T follicular helper cell (primary cell): ENCODE measurements at places on chromosomes 1 and 21.

DNA sequence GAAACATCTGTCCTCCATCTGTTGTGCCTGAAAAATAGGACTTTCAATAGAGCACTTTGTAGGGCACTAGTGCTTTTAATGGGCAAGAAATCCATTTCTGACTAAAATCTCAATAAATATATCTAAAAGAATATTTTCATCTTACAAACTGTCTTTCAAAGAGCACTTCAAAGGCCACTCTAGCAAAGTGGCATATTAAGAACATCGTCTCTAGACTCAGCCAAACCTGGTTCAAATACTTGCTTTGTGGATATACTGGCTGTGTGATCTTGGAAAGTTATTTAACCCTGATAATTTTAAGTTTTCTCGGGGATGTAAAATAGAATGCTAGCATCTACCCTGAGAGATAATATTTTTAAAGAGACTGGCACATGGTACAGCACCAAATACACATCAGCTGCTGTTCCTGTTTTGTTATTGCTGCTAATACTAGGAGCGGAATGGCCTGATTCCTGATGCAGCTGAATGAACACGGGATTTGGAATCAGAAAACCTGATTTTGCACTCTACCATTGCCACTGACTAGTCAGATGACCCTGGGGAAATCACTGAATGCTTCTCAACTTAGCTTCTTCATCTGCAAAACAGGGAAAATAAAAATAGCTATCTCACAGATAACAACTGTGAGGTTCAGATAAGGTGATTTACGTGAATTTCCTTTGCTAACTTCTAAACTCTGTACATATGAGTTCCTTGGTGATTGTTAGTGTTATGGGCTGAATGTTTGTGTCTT, 25.2 kb upstream of the LRRC8C start:
- DNase-seq = no peak

GRCh38 chr1:238404481-238404880, 513.8 kb upstream of the ZP4 start:
- no peak for DNase-seq

GRCh38 chr1:15627343-15627988, 10.2 kb downstream of the DDI2 start:
- DNase-seq = no peak

DNA sequence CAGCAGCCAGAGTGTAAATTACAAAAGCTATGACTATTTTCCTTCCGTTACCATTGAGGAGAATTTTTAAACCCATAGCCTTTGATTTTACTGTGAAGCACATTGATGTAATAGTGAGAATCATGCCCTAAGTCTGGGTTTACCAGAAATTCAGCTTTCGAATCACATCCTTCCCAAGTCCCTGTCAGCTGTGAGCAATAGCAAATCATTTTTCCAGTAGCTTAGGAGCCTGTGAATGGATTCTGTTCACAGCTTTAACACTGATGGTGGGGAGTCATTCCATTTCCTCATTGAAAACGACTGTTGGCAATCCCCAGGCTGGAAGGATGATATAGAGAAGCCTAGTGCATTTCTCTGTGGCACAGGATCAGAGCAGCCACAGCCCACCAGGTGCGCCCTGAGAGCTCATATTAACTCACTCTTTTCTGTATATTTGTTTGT, 82.2 kb upstream of the C1orf105 start:
- no peak for DNase-seq

GRCh38 chr1:161930064-161930463, 93.6 kb downstream of the OLFML2B start:
- no peak for DNase-seq

DNA sequence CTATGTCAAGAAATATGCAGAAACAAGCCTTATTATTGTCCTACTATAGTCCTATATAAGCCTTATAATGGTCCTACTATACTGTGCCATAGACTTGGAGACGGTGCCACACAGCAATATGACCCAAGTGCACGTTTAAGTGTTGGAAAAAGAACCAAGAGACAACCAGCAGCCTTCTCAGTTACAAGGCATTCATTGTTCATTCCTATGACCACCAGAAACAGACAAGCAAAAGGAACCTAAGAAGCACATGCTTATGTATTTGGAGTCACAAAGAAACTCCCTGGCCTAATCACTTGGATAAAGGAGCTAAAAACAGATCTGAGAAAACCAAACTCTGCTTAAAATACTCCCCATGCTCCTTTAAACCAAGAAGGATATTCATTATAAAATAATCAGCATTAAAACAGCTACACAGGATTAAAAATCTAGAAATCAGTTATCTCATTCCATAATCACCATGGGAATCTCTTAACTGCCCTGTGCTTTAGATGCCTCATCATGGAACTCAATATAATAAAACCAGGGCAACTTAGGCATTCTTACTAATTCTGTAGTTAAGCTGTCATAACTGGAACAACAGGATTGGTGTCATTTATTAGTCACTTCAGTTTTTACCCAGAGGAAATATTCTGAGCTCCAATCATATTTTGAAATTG, 7.0 kb downstream of the COLGALT2 start:
- no peak for DNase-seq

DNA sequence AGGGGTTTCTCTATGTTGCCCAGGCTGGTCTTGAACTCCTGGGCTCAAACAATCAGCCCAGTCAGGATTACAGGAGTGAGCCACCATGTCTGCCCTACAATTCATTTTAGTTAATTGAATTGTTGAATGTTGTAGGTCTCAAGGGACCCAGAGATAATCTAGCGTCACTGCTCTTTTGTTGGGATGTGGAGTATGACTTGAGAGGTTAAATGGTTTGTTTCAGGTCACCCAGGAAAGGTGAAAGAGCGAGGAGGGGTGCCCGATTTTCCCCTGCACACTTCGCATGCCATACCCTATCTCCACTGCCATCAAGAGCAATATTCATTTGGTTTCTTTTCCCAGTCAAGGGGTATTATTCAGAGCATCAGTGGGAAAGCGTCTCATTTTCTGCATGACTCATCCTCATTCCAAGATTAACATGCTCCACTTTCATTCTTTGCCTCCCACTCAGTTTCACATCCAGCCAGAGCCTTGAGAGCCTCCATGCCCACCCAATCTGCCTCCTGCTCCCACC, 13.1 kb upstream of the SLC30A1 start:
- no peak for DNase-seq

DNA sequence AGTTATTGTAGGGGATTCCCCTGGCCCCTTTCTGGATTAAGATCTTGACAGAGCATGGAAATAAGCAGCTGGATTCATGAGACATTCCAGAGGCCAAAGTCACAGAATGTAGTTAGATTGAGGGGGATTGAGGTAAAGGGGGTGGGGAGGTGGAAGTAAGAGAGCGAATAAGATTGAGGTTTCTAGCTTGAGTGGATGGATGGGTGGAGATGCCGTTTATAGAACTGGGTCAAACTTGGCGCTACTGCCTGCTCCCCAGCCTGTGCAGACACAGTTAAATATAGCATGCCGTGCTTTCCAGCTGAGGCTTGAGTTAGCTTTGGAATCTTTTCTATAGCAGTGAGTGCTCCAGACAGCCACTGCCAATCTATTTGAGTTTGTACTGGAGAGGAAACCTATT, 85.7 kb downstream of the DYRK1A start:
- no peak for DNase-seq

DNA sequence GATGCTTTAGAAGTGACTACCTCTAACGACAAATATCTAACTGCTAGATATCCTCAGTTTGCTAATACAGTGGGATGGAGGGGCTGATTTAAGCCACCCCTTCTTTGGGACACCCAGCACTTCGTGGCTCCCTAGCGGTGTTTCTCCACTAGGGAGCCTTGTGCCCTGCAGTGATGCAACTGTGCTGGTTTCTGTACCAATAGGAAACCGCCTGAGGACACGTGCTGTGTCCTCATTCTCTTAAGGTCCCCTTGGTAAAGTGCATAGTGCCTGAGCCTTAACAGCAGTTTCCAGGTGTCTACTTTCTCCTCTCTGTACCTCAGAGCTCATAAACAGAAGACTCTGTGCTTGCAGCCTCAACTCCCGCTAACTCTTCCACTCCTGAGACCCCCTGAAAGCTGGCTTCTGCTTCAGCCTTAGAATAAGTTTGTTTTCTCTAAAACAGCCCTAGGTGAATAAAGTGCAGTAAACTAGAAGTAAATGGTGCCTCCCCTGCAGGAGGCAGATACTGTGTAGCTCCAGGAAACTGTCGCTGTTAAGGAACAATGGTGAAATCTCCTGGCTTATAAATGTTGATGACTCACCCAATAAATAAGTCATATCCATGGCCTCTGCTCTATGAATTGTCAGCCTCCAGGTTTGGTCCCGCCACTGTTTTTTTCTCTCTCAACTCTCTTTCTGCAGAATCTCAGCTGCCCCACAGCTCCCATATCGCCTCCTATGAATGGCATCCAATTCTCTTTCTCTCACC, 130.4 kb downstream of the AK5 start:
- DNase-seq = no peak
